ENCODE measurements at places on chromosomes 16 and 17. TPM values are rescaled to one million over a fixed set of nuclear protein-coding genes. Genes with fewer than 3 reads are reported as not detected.

The TEX19 gene
- total RNA-seq: not detected

The IL34 gene
- not detected for total RNA-seq

The ABCC12 gene
- not detected for total RNA-seq

The CPHXL2 gene
- total RNA-seq: not detected

The UTP4 gene
- total RNA-seq: 42.6 TPM

The PDE6G gene
- 26.6 TPM for total RNA-seq

The SPNS3 gene
- total RNA-seq: 2.1 TPM

The STH gene
- total RNA-seq: not detected

The MGAT5B gene
- not detected for total RNA-seq

The DHRS7C gene
- not detected for total RNA-seq

The SCN4A gene
- total RNA-seq: 0.10 TPM

The PERCC1 gene
- 0.68 TPM for total RNA-seq
